ENCODE measurements at places on chromosomes 3 and 15.

GRCh38 chr15:88509321-88509720 is 37.2 kb downstream of the DET1 start:
- DNase-seq = no peak

GRCh38 chr15:49674370-49674769 is 53.5 kb downstream of the DTWD1 start:
- no peak for DNase-seq

DNA sequence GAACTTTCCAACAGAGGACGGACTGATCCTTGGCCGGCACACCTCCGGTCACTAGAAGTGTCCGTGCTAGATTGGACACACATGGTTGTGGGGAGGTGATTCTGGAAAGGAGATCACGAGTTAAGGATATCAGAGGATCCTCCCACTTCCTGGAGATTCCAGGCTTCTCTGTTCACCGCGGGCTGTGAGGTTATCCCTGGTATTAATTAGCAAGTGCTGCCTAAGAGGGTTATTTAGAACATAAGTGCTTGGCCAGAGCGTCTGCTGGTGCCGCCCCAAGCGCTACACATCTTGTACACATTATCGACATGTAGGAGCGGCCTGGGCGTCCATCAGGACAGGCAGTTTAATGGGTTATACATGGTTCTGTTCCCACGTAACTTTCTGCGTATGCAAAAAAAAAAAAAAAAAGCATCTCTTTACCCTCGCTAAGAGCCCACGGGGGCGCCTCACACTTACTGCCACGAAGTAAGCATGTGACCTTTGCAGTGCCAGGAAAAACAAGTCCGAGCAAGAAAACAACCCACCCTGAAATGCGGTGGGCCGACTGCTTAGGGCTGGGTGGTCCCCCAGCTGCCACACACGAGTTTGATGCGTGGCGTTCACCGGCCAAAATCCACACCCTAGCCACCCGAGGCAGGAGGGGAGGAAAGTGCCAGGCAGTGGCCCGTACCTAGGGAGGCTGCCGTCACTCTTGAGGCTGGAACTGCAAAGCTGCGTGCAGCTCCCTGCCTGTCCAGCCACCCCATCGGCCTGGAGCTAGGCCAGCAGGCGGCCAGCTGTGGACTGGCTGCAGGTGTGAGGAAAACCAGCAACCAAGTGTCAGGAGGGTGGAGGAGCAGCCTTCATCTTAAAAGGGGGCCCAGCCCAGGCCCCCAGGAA is 78.0 kb downstream of the CPN2 start:
- no peak for DNase-seq

DNA sequence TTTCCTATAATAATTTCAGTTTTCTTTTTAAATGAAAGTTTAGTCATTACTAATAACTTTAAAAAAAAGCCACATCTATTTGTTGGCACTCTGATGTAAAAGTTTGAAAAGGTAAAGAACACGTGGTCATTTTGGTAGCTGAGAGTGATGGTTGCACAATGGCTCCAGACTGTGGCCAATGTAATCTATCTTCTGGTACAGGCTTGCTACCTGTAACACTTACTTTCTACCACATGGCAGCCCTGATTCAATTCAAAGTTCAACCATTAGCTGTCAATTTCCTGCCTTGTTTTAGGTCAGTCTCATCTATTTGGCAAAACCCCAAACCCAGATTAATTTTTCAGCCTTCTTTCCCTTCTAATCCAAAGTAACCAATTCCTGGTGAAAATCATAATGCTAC is 126.1 kb downstream of the TUSC7 start:
- no peak for DNase-seq

DNA sequence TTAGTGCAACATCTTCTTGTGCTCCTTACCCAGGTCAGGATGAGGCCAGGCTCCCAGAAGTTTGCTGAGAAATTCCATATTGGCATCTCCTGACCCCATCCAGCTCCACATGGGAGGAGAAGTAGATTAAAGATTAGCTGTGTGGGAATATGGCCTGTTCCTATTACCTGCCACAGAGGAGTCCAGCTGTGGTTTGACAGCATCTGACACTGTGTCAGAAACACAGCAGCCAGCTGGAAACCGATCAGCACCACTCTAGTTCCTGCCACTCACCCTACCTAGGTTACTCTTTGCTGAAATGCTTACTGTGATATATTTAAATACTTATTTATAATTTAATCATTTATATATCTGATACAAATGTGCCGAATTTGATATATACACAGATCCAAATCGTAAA is 260.3 kb downstream of the FEZF2 start:
- DNase-seq = no peak

DNA sequence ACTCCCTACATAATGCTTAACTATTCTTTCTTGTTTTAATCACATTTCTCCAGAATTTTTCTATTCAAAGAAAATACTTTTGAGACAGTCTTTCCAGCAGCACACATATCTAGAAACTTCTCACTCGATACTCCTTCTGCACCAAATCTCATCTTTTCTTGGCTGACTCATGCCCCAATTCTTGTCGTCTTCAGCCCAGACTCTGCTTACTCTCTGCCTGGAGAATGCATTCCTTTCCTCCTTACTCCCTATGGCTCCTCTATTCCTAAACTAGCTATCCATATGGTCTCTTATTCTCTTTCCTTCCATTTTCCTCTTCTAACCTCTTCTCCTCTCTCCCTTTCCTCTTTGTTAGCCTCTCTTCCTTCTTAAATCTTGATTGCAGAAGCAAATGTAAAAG is 158.7 kb downstream of the GBE1 start:
- DNase-seq = no peak

DNA sequence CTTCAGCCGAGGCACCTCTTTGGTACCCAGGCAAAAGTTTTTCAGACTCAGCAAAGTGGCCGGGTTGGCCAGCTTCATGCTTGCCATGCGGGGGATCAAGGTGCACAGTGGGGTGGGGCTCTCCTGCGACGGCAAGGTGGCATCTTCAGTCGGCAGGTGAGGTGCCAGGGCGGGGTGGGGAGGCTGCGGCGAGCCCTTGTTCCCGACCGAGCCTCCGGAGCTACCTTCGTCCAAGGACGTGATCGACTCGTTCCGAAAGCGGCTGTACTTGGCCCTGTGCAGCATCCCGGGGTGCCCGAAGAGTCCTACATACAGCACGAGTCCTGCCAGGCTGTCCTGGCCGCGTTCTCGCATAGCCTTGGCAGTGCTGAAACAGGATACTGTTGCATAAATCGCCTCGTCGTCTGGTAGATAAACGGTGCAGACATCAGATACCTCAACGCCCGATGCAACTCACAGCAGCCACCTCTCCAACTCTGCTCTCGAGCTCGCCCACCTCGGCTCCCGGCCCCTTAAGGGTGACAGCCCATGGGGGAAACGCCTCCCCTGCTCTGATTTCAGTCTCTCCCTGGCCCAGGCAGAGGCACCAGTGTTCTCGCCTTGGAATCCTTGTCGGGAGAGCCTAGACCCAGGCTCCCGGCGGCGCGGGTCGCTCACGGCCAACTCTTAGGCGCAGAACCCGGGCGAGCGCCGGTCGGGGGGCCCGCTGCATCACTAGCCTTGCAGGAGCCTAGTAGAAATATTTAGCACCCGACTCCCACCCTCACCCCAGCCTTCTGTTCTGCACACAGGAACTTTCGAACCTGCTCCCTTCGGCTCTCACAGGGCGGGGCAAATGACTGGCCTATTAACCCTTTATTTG is 826 bp downstream of the SHC4 start:
- no peak for DNase-seq

DNA sequence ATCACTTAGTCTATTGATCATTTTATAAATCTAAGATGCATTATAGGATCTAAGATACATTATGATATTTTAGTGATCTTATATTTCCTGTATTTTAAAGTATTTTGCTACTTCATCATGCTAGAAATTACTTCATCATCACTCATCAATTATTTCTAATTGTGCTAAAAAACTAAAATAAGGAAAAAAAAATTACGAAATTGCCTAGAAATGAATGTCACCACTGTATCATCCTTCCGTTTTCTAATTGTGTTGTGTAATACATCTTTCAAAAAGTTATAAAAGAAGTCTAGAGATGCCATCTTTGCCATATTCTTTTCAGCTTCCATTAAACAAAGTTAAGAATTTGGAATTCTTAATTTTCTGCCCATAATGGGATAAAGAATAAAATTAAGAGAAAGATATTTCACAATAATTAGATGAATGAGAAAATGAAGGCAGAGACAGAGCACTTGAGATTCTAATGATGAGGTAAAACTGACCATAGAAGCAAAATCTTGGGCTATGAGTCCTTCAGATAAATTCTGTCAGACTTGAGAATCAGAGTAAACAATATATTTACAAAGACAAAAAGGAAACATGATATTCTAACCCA is 48.8 kb downstream of the ALDH1A2 start:
- DNase-seq = no peak

DNA sequence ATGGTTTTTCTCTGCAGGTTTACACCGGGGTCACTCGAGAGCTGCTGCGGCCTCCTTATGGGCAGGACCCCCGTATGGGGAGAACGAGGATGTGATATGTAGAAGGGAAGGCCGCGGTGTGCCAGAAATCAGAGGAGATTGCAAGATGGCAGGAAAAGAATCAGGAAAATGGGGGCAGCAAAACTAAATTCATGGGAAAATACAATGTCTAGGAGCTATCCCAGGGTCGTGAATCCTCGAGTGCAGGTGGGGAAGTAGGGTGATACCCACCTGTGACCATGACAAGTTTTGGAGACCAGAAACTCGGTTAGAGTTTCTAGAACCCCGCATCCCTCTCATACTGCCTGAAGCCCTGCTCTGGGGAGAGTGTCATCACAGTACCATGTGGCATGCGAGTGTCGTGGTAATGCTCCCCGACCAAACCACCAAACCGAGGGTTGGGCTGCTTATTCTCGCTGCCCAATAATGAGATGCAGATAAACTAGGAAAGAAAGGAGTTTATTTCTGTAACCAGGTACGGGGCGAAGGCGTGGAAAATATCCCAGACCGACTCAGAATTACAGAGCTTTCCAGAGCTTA is 781 bp downstream of the TRNT1 start:
- DNase-seq = peak; percentile 51

- DNase-seq = no peak
Observed at GRCh38 chr3:113758389-113759024, 11.7 kb downstream of the ATP6V1A start.

- no peak for DNase-seq
Observed at GRCh38 chr3:74443102-74443501, 171.4 kb downstream of the CNTN3 start.

GRCh38 chr15:78369161-78369560 is 29.0 kb downstream of the CRABP1 start:
- no peak for DNase-seq

Measured in Karpas-422 (cell line).